ENCODE measurements at places on chromosomes 7 and 10.

- DNase-seq = no peak
Measured at GRCh38 chr7:137386966-137387365, 43.4 kb upstream of the PTN start.

- DNase-seq = no peak
Measured at GRCh38 chr7:134813663-134814396, 34.4 kb downstream of the CALD1 start.

DNA sequence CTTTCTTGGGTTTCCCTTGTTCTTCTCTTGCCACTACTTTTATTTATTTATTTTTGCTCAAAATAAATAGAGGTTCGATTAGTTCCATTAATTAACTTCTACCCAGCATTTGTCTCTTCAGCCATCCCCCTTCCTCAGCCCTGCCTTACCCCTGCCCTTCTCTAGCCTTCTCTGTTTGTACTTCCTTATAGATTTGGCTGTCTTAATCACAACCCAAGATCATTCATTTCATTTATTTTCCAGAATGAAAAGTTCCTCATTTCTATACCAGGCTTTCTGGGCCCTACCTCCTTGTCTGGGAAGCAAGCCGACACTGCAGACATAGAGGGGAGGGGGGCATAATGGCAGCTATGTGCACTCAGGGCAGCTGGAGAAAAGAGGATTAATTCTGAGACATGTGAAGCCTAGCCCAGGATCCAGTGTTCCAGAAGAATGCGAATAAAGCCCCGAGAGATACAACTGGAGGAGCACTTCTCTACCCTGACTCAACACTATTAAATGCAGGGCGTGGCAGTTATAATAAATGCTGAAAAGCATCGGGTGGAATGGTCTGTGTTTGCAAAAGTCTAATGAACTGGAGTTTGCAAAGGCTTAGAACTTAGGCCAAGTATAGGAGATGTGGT lies 6.4 kb upstream of the PDCD4 start:
- no peak for DNase-seq

DNA sequence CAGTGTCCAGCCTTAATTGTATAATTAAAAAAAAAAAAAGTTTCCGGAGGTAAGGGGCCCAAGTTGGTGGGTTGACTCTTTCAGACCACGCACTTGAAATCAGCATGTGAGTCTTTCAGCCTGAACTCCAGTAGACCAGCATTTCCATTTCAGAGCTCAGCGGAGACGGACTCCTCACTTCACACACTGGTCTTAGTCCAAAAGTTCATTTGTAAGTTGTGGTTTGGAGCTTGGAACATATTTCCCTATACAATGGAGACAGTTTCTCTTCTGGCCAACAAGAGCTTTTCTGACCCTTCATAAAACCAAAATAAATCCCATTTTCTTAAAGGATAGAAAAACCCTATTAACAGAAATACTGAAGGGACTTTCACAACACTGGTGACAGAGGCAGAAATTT lies 41.0 kb downstream of the ATXN7L1 start:
- no peak for DNase-seq

DNA sequence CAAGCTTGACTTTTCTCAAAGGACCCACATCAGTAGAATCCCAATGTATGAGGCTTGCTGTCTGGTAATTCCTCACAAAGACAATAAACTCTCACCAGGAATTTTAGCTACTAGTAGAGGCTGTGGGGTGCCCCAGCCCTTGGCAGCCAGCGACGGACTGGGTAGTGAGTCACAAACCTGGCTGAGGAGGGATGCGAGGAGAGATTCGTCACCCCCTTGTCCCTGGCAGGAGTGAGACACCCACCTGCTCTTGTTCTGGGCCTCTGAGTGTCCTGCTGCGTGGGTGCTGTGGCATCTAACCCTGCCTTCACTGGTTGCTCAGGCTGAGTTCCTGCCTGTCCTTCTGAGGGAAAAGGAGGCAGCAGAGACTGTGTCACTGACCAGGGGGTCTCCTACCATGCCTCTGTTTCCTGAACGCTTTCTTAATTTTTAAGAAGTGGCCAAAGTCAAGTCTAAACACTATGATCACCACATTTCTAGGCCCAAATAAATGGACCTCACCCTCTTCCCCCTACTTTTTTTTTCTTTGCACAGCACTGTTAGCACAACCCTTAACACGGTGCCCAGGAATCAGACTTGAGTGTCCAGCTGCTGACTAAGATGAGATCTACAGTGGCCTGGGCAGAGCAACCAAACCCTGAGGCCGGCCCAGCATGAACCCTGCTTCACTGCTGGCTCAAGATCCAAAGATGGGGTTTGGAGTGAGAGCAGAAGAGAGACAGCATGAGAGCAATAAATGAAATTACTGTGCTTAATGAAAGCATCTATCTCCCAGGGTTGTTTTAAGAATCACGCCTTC lies 146.4 kb downstream of the ANLN start:
- DNase-seq = no peak

- no peak for DNase-seq
Measured at GRCh38 chr10:79070081-79070605, 1.4 kb downstream of the ZMIZ1 start.

- no peak for DNase-seq
Measured at GRCh38 chr7:16531707-16532106, 5.1 kb downstream of the LRRC72 start.

DNA sequence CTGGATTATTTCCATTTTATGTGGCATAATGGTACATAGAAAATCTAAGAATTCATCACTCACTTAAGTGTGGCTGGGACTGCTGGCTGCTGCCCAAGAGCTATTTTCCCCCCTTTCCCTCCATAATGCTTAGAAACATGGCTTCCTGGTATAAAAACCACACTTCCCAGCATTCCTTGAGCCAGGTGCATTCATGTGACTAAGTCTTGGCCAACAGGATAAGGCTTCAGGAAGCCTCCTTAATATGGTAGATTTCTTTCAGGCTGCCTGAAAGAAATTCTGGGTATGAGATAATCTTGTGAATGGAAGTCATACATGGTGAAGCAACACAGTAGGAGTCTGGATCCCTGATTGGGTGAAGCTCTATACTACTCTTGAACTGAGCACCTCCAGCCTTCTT lies 178.0 kb downstream of the JAZF1 start:
- DNase-seq = no peak

DNA sequence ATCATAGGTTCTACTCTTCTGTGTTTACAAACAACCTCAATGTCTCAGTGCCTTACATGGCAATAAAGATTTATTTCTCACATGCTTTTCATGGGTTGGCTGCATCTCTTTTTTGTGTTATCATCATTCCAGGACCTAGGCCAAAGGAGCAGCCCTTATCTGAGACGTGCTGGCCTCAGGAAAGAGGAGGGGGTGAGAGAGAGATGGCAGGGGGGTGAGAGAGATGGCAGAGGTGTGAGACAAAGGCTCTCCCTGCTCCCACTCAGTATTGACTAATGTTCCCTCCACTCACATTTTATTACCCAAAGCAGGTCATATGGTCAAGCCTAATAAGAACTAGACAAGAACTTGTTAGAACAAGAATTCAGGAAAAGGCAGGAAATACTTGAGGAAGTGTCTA lies 120.1 kb upstream of the PRR15 start:
- DNase-seq = no peak

- no peak for DNase-seq
Measured at GRCh38 chr10:84173501-84173929, at the start of gene GPR15LG. GPR15LG (plus strand) TSS chr10:84173801; CDS start chr10:84173852, 51 bp downstream.

DNA sequence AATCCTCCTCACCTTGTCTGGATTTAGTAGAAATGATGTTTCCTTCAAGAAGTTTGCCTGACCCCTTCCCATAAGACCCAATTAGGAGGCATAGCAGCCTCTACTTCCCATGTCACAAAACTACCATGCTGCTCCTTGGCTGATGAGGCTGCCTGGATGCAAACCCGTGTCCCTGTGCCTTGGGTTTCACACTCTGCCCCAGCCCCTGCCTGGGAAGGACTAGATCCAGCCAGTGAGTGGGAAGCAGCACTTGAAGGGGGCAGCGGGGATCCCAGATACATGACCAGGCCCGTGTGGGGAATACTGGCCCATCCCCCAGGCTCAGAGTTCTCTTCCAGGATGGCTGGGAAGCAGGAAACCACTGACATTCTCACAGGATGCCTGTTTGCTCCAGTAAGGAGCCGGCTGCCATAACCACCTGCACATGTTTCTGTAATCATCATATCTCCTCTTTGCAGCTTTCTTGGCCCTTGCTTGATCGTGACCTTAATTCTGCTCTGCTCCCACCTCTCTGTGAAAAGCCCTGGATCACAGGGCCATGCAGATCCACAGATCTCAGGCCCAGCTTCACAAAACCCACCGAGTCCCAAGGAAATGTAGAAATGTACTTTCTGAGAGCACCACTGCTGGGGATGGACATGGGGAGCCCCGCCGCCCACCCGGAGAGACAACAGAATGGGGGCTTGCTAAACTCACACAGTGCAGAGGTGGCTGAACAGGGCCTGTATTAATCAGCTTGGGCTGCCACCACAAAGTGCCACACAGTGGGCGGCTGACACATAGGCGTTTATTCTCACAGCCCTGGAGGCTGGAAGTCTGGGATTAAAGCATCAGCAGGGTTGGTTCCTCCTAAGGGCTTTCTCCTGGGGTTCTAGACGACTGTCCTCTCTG lies 287.8 kb upstream of the IGFBP3 start:
- DNase-seq = no peak

- peak; percentile 54 for DNase-seq
Measured at GRCh38 chr7:123494193-123494796, 40.1 kb downstream of the IQUB start.

- no peak for DNase-seq
Measured at GRCh38 chr7:107606303-107606702, 26.3 kb downstream of the BCAP29 start.

DNA sequence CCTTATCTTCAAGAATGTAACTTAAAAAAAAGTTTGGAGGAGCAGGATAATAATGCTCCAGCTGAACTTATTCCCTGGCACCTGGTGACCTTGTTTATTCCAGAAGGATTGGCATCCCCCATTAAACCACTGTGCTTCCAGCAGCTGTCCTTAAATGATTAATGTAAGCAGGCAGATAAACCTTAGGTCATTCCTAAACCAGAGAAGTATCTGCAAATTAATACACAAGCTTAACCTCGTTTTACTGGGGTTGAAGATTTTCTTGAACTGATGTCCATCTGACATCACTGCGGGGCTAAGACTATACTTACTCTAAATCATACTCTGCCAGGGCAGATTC lies 116.1 kb upstream of the PALS2 start:
- no peak for DNase-seq

GRCh38 chr7:49255054-49255453 lies 330.7 kb downstream of the CDC14C start:
- no peak for DNase-seq

DNA sequence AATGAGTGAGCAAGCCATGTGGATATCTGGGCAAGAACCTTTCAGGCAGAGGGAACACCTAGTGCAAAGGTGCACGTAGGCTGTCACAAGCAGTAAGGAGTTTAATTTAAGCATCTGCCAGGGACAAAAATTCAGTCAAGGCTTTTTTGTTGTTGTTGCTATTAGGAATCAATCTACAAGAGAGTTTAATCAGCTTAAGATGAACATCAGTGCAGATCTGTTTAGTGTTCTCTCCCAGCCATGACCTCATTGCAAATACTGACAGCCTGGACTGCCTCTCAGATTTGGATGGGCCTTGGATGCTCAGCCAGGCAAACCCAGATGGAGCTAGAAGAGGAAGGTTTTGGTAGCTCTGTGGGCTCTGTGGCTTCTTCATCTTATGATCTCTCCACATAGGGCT lies 3.3 kb upstream of the GLCCI1 start:
- DNase-seq = no peak

- DNase-seq = no peak
Measured at GRCh38 chr7:5143106-5143505, 46.9 kb upstream of the WIPI2 start.

DNA sequence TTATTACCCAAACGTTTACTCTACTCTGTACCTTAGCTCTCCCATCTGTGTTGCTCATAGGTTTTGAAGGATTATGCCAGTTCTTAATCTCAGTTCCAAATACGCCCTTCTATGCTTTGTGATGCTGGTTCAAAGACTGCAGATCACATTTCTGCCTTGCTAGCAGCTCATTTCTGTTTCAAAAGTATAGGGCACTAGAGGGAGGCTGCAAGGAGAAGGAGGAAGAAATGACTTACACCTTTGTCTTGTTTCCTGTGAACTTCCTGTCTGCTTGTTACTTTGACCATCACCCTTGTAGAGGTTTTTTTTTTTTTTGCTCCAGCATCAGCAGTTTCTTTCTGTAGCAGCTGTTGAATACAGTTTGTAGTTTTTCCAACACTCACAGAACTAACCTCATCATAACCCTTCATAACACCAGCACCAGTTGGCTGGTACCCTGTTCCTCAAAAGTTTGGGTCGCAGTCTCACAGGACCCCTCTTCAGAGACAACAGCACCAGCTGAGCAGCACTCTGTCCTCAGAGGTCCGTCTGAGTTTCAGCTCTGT lies 16.5 kb downstream of the SLK start:
- DNase-seq = no peak

DNA sequence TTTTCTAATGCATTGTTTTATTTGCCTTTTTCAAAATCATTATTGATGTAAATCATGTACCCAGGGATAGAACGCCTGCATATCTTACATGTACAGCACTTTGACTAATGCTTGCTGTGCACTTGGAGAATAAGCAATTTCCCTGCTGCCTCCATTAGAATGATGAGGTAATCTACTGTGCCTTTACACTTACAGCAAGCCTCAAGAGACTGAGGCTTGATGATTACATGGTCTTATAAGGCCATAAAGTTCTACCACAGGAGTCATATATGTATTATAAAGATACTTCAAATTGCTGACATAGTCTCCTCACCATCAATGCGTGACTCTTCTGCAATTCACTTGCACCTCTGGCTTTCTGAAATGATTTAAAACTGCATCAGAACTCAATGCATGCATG lies 328.6 kb upstream of the HGF start:
- DNase-seq = no peak

GRCh38 chr7:73504017-73504416 lies 18.1 kb downstream of the BAZ1B start:
- no peak for DNase-seq

DNA sequence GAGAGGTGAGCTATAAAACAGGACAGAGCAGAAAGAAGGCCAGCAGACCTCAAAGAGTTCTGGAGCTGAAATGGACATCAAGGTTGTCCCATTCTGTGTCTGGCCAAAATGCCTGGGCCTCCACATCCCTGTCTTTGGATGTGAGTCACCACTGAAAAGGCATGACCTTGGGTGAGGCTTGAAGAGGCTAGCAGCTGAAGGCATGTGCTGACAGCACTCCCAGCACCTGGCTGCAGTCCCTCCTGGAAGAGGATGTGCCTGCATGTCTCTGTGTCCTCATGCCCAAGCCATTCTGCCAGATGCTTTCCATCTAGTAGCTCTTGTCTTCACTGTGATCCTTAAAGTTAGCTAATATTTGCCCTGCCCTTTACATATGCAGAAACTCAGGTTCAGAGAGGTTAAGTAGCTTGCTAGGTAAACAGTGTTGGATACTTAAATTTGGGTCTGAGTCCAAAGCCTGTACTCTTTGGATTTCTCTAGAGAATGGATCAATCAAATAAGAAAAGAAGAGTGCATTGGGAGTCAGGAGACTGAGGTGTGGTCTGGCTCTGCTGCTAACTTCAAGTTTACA lies 35.8 kb downstream of the HECW1 start:
- no peak for DNase-seq
